ENCODE measurements at places on chromosomes 12 and 14.
A peak's percentile ranks its signal among the peaks of the same experiment; 100 is the strongest.

- DNase-seq: no peak
Measured at GRCh38 chr12:130158754-130159059, 3.6 kb upstream of the FZD10 start.

- no peak for DNase-seq
Measured at GRCh38 chr12:3896801-3897351, 23.7 kb upstream of the PARP11 start.

DNA sequence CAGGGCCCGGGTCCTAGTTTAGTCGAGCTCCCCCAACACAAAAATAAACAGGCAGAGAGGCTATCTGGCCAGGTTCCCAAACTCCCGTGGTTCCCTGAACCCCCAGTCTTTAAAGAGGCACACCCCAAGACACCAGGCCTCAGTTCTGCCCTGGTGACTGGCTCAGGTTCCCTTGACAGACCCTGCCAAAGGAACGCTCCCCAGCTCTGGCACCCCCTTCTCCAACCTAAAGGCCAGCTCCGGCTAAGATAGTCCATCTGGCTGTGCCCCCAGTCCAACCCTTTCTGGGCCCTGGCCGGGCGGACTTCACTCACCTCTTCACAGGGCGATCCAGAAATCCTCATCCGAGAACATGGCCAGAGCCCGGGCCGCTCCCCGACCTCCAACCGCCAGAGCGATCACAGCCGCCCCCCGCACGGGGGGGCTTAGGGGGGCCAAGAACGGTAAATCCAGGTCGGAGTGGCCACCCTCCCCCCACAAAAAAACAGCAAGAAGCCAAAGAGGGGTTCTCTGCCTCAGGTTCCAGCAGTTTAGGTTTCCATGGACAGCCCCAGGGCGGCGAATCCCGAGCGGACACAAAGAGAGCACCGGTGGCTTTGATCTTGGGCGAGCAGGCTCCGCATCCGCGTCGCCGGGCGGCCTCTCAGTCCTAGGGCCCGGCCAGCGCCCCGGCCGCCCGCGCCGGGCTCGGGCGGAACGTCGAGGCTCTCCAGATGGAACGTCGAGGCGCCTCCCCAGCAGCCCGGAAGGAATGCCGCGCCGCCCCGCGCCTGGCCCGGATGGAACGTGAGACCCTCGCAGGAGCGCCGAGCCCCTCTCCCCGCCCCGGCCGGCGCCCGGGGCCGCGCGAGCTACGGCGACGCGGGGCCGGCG lies 1.1 kb downstream of the KMT2D start:
- DNase-seq: no peak

GRCh38 chr14:20219033-20219432 lies 4.5 kb upstream of the OR11H6 start:
- no peak for DNase-seq

GRCh38 chr14:32201816-32202490 lies at the start of gene RNU6-7:
TSS of gene RNU6-7 (plus strand) at chr14:32202045.
- peak; percentile 36 for DNase-seq

DNA sequence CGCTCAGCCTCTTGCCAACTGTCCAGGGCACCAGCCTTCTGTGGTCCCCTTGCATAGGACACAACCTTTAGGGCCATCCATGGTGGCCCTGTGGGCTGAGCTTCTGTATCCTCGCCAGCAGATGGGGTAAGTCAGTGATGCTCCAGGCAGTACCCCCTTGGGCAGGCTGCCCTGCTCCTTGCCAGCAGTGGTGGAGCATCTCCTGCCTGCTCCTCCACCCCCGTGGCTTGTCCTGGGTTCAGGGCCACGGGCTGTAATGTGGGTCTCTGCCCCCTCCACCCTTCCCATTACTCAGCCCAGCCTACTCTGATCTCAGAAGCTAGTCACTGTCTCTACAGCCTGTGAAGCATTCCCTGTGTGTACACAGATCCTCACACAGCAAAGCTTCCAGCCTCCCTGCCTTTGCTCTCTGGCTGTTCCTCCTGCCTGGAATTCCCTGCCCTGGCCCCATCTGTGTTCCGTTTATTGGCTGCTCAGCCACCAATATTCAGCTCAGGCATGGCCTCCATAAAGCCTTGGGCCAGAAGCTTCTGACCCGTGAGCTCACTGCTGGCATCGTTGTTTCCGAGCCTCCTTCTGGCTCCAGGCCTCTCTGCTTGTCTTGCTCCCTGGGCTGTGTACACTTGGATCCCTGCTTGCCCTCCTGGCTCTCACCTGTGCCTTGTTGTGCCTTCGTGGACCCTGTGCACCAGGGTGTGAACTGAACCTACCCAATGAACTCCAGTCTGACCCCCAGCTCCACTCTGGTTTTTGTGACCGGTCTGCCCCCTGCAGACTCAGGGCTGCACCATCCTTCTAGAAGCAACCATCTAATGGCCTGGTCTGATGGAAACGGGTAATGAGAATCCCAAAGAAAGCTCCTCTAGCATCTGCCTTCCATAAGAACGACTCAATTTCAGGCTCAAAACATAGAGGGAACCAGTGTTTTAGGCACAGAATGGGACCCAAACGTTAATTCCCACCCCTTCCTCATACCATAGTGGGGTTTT lies 177.0 kb upstream of the PRMT8 start:
- no peak for DNase-seq

DNA sequence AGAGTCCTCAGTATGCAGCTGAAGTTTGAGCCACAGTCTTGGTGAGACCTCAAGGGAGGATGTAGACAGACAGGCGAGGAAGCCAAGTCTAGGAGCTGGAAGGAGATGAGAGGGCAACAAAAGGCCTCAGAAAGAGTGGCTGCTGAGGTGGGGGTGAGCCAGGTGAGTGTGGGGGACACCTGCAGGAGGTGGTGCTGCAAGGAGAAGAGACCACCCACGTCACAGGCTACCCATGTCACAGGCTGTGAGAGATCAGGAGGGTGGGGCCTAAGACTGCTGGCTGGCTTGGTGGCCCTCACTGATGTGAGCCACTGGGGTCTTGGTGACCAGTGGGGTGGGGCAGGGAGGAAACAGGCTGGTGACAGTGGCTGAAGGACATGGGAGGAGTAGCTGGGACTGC lies 97.3 kb downstream of the KIF26A start:
- no peak for DNase-seq

- no peak for DNase-seq
Measured at GRCh38 chr12:91990525-91990924, 155.1 kb downstream of the BTG1 start.

GRCh38 chr14:32171469-32171868 lies 30.4 kb upstream of the RNU6-7 start:
- no peak for DNase-seq

GRCh38 chr14:73162251-73162650 lies 25.9 kb downstream of the PSEN1 start:
- no peak for DNase-seq

GRCh38 chr12:123001464-123001863 lies 21.0 kb downstream of the ARL6IP4 start:
- no peak for DNase-seq

DNA sequence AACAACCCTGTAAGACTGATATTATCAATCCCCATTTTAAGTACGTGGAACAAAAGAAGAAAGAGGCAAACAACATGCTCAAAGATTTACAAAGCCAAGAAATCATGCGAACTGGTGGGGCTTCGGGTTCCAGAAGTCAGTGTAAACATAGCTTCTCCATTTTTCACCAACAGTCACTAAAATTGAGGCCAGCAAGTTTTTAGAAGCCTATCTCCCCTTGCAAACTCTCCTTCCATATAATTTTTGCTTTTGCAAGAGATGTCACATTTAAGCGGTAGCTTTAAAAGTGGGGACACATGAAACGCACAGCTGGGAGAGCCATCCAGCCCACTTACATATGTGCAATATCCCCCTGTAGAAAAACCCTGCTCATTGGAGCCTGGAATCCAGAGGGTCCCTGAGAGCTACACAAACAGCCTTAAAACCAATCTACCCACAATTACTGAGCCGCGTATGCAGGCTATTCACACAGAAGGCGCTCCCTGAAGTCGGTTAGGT lies 797 bp downstream of the SLC11A2 start:
- DNase-seq: peak; percentile 7

DNA sequence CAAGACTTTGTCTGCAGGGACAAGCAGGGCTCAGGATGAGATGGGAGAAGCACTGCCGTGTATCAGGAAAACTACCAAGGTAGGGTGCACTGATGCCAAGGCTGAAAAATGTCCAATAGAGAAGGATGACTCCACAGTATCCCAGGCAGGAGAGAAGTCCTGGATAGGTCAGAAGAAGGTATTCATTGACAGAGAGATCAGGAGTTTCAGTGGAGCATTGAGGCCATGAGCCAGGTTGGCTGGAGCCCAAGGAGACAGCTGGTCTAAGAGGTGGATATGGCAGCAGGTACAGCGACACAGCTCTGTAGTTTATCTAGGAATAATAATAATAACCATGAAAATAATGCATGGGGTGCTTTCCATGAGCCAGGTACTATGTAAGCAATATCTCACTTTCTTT lies 180.9 kb downstream of the EXOC5 start:
- DNase-seq: no peak

DNA sequence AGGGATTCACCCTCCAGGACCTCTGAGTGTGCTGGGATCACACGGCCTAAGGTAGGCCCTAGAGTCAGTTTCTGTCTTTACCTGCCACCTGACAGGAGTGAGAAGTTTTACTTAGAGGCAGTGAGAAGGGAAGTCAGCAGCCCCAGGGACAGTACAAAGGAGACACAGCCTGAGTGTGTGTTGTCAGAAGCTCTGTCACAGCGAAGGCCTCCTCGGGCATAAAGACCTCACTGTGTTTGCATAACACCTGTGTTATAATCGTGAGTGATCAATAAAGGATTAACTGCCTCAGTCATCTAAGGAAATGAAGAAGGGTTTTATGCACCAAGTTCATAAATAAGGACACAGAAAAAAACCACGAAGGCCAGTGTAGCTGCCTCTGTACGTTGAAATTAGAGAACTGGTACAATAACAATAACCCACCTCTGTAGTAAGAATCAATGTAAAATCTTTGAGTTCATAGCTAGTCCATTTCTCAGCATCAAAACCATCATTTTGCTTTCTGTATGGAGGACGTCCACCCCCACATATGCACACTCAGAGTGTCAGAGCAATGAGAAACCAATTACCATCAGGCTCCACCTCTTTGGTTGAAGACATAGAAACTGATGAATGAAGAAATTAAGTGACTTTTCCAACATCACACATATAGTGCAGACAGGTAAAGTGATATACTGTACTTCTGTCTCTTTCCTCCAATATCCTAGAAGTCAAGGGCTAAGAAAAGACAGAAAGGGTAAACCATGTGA lies 159.3 kb downstream of the DAD1 start:
- DNase-seq: no peak

GRCh38 chr14:30427846-30428245 lies 131.1 kb upstream of the G2E3 start:
- no peak for DNase-seq

- DNase-seq: no peak
Measured at GRCh38 chr12:34363050-34363673, 340.9 kb downstream of the ALG10 start.

GRCh38 chr14:96176275-96176674 lies 28.4 kb upstream of the BDKRB2 start:
- no peak for DNase-seq

- no peak for DNase-seq
Measured at GRCh38 chr12:112309797-112310196, 72.4 kb downstream of the HECTD4 start.

- no peak for DNase-seq
Measured at GRCh38 chr14:102272392-102272791, 32.6 kb downstream of the MOK start.

DNA sequence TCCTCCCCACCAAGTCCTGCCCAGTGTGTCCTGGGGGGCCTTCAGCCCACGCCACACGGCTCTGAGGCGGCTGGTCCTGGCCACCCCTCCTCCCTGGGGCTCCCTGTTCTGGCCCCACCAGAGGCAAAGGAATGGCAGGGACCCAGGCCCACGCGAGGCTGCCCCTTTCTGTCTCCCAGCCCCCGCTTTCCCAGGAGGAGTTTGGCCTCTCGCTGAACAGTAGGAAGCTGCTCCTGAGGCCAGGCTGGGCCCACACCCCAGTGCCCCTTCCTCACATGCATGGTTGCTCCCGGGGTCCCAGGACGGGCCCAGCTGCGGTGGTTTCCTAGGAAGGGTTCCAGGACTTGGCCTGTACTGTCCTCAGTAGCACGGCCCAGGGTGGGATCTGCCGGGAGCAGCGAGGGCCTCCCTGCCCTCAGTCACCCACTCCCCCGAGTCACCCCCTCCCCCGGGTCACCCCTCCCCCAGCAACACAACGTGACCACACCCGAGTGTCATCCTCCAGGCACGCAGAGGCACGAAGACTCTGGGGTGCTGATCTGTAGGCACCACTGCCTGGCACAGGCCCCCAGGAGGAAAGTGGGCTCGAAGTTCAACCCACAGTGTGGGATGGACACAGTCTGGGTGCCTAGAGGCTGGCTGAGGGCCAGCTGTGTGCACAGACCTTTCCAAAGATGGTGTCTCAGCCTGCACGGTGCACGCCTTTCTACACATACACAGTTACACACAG lies 33.0 kb downstream of the LRCOL1 start:
- no peak for DNase-seq

GRCh38 chr14:102140027-102140749 lies 491 bp downstream of the WDR20 start:
- DNase-seq: peak; percentile 14

GRCh38 chr12:107523775-107524535 lies 161.6 kb upstream of the PWP1 start:
- no peak for DNase-seq

DNA sequence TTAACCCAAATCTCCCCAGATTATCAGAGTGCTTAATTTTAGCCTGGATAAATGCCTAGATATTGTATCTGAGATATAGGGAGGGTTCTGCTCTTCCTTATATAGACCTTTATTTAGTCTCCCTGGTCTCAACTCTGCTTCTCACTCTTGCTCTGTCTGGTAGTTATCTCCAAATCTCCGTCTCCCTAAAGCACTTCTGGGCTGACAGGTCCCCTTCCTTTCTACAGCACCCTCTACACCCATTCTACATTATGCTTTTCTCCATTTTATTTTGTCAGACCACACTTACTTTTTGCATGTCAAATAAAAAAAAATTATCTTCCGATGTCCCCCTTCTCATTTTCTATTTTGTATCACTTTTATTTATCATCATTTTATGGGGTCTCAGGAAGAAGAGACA lies 2.0 kb upstream of the ERC1 start:
- no peak for DNase-seq

DNA sequence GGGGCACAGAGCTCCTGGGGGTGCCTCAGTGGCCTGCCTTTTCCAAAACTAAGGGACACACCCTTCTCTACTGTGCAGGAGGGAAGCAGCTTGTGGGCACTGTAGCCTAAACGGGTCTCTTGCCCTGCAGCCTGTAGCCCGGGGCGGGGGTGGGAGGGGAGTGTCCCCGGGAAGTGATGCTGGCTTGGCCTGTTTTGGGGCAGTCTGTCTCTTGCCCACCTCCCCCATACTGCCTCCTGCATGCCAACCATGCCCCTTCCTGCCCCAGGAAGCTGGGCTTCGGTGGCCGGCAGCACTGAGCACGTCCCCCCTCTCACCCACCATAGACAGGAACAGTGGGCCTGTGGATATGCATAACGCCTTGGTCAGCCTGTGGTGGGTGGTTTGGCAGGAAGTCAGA lies 43.4 kb downstream of the PRIMA1 start:
- no peak for DNase-seq

DNA sequence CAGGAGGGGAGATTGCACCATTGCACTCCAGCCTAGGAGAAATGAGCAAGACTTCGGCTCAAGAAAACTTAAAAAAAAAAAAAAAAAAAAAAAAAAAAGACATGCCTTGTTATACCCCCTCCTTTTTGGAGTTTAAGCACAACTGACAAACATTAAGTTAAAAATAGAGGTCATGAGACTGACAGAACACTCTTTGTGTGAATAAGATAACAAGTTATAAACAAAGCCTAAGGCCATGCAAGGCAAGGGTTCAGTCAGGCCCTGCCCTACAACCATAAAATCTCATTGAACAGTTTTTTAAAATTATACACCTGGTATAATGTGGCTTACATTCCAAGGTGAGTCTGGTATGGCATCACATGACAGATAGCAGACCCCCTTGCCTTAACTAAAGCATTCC lies 39.3 kb downstream of the TSPAN19 start:
- DNase-seq: no peak
